ENCODE measurements at places on chromosomes 7 and 10.

- DNase-seq: no peak
Measured at GRCh38 chr10:21080261-21080660, 183.2 kb upstream of the NEBL start.

GRCh38 chr7:35463751-35464150 is 209.9 kb upstream of the TBX20 start:
- no peak for DNase-seq

GRCh38 chr10:97138846-97139245 is 46.9 kb downstream of the SLIT1 start:
- DNase-seq: no peak

- DNase-seq: no peak
Measured at GRCh38 chr10:13080643-13081042, 19.3 kb upstream of the OPTN start.

- no peak for DNase-seq
Measured at GRCh38 chr7:46109437-46109836, 188.4 kb upstream of the IGFBP3 start.

DNA sequence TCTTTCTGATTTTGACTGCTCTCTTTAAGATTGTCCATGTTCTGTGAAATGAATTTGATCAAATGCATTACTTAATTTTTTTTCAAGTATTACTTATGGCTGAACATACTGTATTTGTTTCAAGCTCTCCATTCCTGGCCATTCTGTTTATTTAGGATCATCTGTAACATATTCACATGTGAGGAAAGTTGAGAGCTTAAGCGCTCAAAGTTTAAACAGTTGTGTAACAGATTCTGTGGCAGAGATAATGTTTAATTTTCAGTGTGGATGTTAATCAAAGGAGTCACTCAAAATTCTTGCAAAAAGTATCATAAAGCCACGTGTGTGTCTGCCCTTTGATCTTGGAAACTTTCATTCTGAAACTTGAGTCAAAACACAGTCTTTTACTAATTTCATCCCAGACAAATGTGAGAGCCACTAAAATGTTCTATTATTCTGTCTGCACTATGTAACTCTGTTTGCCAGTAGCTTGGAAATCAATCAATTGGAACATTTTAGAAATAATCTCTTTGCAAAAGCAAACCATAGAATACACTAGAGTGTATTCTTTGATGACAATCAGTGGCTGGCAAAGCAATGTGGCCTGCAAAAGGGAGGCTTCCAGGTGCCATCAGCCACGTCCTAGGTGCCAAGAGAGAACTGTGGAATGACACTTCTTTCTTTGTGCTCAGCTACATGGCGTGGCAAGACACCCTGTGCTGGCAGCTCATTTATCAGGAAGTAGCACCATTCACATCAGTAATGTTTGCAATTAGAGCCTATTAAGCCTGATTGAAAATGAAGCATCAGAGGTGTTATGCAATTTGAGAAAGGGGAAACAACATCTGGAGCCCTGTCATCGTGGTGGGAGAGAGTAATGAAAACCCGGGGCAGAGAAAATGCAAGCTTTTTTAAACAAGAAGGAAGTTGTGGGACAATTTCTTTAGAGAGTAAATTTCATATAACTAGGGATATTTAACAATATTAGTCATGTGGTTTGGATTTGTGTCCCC is 40.9 kb downstream of the ARL5B start:
- no peak for DNase-seq

DNA sequence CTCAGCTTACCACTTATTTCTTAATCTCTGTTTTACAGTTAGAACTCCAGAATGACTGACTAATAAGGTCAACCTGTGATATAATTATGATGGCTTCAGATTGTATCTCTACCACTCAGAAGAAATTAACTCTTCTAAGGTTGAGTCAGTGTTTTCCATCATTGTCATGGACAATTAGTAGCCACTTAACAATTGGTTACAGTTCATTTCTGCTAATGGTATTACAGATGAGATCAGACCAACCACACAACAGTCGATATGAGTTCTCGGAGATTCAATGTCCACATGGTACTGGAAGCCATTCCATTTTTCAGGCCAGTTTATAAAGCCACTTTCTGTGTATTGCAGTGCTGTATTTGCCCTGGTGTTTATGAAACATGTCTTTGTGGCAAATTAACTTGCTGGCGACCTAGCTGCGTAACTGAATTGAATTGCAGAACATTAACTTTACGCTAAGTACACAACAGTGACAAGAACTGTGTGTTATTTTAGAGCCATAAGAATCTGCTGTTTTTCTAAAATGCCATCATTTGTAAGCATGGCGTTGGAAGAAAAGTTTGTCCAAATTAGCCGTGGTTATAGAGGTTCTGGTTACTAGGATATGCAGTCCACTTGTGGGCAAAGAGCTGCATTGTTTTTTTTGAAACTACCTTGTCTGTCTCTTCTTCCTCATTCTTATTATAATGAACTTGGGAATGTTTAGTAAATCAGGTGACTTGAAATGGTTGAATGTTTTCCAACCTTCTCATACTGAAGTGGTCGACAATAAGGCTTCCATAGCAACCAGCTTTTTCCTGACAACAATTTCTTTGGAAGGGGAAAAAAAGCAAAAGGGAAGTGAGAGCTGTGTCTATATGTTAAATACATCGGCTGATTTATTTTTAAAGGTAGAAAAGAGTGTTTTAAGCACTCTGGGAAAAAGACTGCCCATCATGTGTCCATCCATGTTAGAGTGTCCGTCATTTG is 76.4 kb downstream of the CELF2 start:
- no peak for DNase-seq

- no peak for DNase-seq
Measured at GRCh38 chr10:8055420-8056349, 1.2 kb downstream of the GATA3 start.

- DNase-seq: no peak
Measured at GRCh38 chr7:126667742-126668366, 584.9 kb downstream of the GRM8 start.

GRCh38 chr7:36620166-36620708 is 104.1 kb downstream of the AOAH start:
- no peak for DNase-seq

- no peak for DNase-seq
Measured at GRCh38 chr7:28878481-28878880, 79.6 kb downstream of the TRIL start.

GRCh38 chr10:88256886-88257285 is 326.2 kb downstream of the RNLS start:
- DNase-seq: no peak

DNA sequence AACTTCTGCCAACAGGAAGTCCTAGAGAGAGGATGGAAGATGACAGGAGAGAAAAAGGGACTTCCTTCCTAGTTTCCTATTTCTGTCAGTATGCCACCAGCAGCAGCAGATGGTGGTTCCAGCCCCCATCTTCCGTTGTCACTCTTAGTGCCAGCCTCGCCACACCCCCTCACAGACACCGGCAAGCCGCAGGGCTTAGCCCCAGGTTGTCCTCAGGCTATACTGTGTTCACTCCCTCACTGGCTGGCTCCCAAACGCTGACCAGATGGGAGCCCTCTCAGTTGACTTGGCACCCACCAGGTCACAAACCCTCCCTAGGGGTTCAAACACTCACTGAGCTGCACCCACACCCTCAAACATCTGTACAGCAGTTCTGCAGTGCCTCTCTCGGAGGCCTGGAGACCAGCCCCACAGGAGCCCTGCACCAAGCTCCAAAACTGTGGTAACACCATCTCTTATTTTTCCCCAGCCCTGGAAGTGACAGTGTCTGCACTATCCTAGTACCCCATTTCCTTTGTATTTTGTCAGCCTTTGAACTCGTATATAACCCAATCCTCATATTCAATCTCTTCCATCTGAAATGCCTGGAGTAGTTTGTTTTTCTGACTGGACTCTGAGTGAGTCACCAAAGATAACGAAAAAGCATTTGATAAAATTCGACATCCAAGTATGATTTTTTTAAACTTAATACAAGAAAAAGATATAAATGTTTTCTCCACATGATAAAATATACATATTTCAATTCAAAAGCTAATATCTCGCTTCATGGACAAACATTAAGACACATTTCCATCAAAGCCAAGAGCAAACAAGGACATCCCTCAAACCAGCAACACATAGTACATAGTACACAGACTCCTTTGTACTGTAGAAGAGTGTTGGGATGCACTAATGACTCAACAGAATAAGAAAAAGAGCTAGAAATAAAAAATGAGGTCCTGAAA is 34.5 kb downstream of the SMURF1 start:
- DNase-seq: no peak

All from brain pericyte (primary cell).